Kidney epithelial cell (primary cell): ENCODE measurements at places on chromosomes 16 and 17.
A peak's percentile ranks its signal among the peaks of the same experiment; 100 is the strongest.

DNA sequence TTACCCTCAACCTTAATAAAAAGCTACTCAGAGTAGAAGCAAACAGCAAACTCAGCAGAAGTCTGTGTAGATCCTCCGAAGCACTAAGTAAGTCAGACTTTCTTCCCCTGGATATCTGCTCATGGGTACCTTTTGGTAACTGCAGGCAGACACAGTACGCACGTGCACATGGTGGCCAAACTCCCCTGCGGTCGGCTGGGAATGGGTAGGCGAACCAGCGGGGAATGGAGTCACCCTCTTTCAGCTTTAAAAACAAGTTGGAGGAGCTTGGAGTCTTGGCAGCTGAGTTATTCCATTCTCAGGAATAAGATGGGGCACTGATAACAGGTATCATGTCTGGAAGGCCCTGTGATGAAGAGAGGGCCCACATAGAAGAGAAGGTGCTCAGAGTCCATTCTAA, 16.3 kb downstream of the CYB561 start:
- DNase-seq: no peak

DNA sequence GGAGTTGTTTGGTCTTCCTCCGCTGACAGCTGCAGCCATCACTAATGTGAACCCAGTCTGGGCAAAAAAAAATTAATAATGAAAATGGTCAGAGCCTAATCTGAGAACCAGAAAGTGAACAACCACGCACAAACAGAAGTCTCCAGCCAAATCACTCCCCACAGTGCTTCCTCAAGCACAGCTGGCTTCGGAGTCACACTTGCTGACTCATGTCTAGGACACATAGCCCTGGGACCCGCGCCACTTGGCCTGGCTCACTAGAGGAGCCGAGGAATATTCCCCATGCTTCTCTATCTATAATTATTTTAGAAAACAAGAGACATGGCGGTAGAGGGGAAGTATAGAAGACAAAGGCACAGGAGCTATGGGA, 109.1 kb downstream of the ZFHX3 start:
- no peak for DNase-seq

DNA sequence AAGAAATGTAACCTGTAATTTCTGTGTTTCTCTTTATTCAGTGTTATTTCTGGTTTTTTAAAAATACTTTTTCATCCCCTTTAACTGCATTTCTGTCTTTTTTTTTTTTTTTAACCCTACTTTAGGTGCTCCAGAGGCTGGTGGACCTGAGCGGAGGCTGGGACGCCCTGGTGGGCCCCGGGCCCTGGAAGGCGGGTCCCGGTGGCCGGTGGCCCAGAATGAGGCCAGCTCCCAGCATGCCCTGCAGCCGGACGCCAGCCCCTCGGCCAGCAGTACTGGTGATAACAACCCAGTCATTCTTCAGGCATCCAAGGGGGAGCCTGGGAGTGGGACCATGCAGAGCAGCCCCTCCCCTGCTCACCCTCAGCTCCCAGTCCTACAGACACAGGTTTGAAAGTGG, 1.5 kb downstream of the SRCAP start:
- DNase-seq: no peak

DNA sequence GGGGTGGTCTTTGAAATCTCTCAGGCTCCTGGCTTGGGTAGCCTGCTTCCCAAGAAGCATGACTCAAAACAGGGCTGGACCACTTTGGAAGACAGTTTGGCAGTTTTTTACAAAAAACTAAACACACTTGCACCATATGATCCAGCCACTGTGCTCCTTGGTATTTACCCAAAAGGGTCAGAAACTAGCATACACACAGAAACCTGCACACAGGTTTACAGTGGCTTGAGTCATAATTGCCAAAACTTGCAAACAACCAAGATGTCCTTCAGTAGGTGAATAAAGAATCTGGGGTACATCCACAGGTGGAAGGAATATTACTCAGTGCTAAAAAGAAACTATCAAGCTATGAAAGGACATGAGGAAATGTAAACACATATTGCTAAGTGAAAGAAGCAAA, 323.2 kb upstream of the CDH5 start:
- DNase-seq: no peak

GRCh38 chr17:77314601-77315000, 173.8 kb downstream of the SEC14L1 start:
- no peak for DNase-seq

DNA sequence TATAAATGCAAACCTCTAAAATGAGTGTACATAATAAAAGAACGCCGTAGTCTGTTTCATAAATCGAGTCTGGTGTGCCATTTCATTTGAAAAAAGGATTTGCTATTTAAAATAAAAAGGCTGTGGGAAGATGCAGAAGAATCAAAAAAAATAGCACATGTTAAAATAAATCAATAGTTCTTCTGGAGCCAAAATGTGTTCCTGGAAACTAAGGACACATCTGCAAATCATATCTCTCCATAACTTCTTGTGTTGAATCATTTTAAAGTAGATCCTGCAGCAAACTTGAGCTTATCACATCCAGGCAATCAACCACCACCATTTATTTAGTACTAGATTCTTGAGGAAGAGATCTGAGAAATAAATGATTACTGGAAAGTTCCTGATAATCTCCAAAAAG, 29.0 kb downstream of the XPO6 start:
- no peak for DNase-seq

GRCh38 chr16:81697616-81698309, 81.3 kb upstream of the PLCG2 start:
- DNase-seq: no peak

DNA sequence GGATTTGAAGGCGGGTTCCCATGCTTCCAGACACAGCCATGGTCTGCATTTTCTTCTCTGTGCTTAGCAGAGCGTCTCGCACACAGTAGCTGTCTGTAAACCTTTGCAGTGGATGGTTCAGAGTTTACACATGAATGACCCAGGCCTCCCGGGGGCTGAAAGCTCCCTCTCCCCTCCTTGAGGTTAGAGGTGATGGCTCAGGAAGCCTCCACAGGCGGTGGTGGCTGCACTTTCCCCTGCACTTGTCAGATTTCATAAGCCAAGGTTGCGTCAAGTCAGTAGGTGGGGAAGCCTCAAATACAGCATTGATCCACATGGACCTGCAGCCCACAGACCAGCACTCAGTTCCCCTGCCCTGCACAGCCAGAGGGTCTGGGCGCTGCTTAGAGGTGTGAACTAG, 211.9 kb downstream of the KATNIP start:
- peak; percentile 45 for DNase-seq

- DNase-seq: peak; percentile 90
Measured at GRCh38 chr17:45172541-45173286, 11.0 kb downstream of the HEXIM2 start.

- DNase-seq: no peak
Measured at GRCh38 chr16:18983565-18984434, at the start of gene TMC7. Gene TMC7 (plus strand): TSS chr16:18983934. CDS start chr16:18984064, 130 bp downstream.

- DNase-seq: no peak
Measured at GRCh38 chr16:14564323-14564722, 65.7 kb downstream of the PARN start.

- no peak for DNase-seq
Measured at GRCh38 chr16:53090591-53091411, 36.0 kb downstream of the CHD9 start.

DNA sequence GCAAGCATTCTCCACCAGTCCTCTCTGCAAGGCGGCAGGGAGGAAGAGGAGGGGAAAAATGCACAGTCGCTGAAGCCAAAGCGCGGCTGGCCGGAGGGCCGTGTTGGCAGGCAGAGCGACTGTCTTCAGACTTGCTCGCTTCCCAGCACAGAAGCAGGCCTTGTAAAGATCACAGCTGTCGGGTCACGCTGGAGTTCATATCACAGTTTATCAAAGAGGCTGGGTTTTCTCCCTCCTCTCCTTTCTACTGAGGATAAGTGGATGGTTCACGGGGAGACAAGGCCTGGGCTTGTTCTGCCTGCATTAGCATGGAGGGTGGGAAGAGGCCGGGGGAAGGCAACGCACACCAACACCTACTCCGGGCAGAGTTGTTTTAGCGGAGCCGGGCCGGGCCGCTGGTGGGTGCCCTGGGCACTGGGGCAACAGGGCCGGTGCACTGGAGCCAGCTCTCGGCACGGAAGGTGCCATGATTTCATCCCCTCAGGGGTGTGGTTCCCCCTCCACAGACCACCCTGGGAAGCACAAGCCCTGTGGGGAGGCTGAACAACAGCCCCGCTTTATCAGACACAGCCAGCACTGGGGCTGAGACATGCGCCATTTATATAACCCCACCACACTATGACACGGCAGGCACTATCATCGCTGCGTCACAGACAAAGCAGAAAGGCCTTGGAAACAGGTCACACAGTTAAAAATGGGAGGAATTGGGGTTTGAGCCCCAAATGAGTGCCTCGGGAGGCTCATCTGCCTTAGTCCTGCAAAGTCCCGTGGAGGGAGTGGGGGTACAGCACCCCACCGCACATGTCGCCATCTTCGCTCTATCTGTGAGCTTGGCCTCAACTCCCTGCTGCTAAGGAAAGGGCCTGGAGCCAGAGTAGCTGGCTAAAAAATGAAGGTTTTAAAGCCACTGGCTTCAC, 40.3 kb upstream of the MTSS2 start:
- DNase-seq: no peak

GRCh38 chr17:72967977-72968585, 124.4 kb downstream of the SLC39A11 start:
- no peak for DNase-seq

DNA sequence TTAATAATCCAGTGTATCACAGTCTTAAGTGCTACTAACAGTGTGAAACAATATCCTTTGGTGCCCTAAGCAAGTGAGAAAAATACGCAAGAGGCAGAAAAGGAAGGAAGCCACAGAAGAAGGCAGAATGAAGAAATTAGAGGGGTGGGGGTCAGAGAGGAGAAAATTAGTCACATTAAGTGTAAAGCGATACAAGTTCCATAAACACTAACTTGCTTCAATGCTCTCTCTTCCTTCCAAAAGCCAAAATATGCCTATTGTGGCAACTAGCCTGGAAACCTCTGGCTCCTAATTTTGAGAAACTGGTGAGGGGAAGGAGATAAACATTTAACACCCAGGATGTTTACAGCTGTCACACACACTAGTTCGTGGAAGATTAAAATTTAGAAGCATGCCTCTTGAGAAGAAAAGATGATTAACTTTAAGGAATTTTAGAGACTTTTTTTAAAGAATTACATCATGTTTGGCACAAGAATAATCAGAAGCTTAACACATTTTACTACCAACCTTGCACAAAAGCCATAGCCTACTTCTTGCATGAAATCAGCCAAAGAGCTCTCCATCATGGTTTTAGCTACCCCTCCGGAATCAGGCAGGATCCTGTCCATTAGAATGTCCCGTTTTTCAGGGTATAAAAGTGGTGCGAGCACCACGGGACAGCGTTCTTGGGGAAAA, 44.7 kb downstream of the CNOT1 start:
- no peak for DNase-seq

GRCh38 chr16:4265676-4266075, 7.1 kb downstream of the TFAP4 start:
- DNase-seq: no peak

- DNase-seq: no peak
Measured at GRCh38 chr17:78132084-78132676, 1.6 kb downstream of the TMC8 start.

DNA sequence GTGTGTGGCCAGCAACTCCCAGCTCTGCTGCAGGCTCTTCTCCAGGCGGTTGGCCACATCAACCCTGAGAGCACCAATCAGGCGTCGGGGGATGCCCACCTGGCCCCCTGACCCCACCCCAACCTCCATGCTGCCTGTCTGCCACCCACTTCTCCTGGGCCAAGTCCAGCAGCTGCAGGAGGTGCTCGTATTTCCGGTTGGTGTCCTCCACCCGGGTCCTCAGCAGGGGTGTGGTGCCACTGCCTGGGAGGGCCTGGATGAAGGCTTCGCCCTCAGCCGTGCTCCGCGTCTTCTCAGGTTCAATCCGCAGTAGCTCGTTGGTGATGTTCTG, 44.6 kb downstream of the UBN1 start:
- no peak for DNase-seq

- no peak for DNase-seq
Measured at GRCh38 chr17:15368600-15368999, 27.2 kb upstream of the TEKT3 start.

GRCh38 chr16:55179852-55180585, 144.0 kb upstream of the IRX6 start:
- DNase-seq: no peak

DNA sequence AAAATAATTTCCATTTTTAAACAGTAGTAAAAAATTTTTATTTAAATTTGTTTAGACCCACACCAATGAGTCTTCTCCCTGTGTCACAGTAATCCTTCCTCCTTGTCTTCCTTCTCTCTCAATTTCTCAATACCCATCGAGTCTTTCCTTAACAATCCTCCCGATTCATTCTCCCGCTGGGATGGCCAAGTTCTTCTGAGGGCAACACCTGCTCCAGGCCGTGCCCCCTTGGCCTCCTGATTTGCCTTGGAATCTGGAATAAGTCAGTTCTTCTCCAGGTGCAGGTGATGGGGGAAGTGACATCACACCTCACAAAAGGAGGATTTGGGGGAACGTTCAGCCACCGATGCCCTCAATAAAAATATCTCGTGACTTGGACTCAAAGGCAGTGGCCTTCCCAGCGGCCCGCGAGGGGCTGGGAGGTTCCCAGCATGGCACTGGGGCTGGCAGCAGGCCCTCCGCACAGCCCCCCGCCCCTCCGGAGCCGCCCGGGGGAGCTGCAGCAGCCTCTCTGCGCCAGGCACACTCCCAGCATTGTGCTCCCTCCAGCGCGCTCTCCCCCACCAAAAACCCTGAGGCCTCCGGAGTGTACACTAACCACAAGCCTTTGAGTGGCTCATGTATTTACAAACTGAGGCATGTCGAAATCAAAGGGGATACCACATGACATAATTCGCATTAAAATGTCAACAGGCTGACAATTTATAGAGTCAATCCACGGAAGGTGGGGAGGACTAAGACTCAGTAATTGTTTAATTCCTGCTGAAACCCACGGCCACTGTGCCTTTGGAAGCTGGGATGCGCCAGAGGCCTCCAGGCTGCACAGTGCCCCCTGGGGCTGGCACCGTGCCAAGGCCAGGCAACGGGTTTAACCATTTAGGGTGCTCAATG, 120.5 kb downstream of the ZFHX3 start:
- peak; percentile 56 for DNase-seq

DNA sequence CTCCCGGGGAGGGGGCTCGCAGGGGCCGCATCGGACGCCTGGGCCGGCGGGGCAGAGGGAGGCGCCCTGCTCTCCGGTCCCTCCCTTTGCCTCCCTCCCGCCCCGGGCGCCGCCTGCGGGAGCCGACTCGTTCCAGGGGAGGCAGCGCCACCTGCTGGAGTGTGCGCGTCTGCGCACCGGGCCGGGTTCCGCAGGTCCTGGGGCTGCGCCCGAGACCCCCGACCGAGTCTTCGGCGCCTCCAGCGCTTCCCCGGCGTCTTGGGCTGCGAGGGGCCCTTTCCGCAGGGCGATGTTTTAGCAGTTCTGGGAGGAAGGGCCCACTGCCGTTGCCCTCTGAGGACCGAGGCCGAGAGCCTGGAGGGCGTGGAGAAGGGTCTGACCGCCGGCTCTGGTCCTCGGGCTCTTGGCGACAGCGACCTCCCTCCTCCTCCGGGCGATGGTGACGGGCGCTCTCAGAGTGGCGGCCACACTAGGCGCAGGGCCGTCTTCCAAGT, 106.3 kb downstream of the SEC14L1 start:
- no peak for DNase-seq
